CD4-positive, alpha-beta T cell treated with Interleukin-10 for 1 hour (primary cell): ENCODE measurements at places on chromosomes 6 and 20.

GRCh38 chr6:159099276-159099675 lies 54.5 kb upstream of the TAGAP start:
- no peak for DNase-seq

DNA sequence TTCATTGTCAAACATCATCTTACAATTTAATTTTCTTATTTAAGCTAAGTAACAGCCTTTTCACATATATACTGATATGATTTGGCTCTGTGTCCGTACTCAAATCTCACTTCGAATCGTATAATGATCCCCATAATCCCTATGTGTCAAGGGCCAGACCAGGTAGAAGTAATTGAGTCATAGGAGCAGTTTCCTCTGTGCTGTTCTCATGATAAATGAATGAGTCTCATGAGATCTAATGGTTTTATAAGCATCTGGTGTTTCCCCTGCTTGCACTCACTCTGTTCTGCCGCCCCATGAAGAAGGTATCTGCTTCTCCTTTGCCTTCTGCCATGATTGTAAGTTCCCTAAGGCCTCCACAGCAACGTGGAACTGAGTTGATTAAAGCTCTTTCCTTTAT lies 25.1 kb upstream of the CMTR1 start:
- DNase-seq, result no peak

- peak; percentile 93 for DNase-seq
Measured at GRCh38 chr6:26240157-26241032, 124.6 kb upstream of the BTN3A2 start.

GRCh38 chr6:31529329-31530150 lies 778 bp downstream of the MCCD1 start:
- DNase-seq, result no peak

- no peak for DNase-seq
Measured at GRCh38 chr6:88124925-88125557, 41.1 kb downstream of the CNR1 start.

- DNase-seq, result no peak
Measured at GRCh38 chr20:59391975-59392374, 91.6 kb downstream of the EDN3 start.

DNA sequence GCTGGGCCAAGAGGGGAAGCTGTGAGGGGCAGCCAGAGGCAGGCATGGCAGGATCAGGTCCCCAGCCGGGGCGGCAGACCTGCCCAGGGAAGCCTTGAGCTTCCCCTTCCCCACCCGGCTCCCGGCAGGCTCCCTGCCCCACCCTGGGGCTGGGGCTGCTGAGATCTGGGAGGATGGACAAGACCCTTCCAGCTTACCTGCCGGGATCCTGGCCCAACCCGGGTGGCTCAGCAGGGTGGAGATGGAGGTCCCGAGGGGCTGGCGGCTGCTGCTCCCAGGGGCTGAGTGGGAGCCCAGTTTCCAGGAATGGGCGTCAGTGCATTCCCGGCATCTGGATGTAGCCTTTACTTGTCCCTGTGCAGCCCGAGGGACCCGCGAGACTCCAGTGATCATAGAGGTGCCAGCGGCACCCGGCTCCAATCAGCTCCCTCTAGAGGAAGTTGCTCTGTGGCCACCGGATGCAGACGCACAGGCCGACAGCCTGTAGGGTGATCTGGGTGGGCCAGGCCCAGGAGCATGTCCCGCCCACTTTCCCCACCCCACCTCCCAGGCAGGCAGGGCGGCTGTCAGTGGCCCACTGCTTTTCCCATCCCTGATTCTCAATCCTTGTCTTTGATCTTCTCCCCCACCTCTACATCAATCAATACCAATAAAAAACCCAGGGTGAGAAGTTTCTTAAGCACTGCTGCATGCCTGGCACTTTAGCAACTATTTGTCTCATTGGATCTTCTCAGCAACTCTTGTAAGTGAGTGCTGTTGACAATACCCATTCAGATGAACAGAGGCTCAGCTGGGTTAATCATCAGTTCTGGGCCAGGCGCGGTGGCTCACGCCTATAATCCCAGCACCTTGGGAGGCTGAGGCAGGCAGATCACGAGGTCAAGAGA lies at the start of gene BAK1:
BAK1 (minus strand) TSS at position 449 of the 887 bp plus-strand sequence. CDS start 2,672 bp downstream, outside the sequence.
- DNase-seq, result peak; percentile 87
